ENCODE measurements at places on chromosomes 13 and 19.

DNA sequence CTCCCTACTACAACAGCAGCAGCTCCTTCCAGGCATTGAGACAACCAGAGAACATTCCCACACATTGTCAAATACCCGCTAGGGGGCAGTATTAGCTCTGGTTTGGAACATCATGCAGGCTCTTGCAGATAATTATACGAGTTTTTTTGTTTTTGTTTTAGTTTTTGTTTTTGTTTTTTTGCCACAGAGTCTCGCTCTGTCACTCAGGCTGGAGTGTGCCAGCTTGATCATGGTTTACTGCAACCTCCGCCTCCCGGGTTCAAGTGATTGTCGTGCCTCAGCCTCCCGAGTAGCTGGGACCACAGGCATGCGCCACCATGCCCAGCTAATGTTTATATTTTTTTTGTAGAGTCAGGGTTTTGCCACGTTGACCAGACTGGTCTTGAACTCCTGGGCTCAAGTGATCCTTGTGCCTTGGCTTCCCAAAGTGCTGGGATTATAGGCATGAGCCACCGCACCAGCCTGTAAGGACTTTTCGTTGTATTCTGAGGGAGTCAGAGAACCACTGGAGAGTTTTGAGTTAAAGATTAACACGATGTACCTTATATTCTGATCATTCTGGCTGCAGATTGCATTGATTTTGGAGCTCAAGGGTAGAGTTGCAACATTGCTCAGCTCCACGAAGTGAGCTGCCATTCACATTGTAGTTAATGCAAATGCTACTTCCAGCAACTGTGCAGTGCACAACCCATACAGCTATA, 41.7 kb upstream of the CEACAM20 start:
- peak; percentile 69 for DNase-seq

DNA sequence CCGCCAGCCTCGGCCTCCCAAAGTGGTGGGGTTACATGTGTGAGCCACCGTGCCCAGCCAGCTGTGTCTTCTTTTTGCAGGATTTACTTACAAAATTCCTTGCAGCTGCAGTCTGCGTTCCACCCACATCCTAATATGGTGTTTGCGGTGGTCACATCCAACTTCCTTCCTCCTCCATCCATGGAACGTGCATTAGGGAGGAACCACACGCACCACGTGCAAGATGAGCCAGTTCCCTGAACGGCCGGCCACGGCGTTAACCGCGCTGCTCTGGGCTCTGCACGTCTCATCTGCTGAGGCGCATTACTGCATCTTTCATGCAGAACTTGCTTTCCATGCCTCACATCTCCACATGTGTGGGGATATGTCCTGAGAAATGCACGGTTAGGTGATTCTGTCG, 13.0 kb upstream of the SIGLEC11 start:
- DNase-seq, result no peak

DNA sequence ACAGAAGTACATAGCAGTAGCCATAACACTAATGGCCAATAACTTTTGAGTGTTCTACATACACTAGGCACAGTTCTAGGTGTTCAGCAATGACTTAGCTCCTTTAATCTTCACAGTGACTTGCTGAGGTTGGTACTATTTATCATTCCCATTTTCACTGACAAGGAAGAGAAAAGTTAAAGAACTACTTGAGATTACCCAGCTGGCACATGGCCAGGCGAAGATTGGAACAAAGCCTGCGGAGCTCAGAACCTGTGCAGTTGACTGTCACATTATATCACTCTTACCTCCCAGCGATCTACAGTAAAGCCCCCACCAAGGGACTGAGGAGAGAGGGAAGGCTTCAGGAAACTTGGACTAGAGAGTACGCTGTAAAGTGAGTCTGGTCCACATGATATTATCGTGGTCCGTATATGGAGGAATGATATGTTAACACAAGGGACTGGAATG, 42.4 kb upstream of the WDFY2 start:
- DNase-seq, result no peak

GRCh38 chr19:41355035-41355434, 1.3 kb upstream of the TGFB1 start:
- DNase-seq, result no peak

- no peak for DNase-seq
Measured at GRCh38 chr13:50437252-50437651, 406.2 kb downstream of the DLEU7 start.

- no peak for DNase-seq
Measured at GRCh38 chr13:46598140-46598819, 45.3 kb downstream of the LRCH1 start.

DNA sequence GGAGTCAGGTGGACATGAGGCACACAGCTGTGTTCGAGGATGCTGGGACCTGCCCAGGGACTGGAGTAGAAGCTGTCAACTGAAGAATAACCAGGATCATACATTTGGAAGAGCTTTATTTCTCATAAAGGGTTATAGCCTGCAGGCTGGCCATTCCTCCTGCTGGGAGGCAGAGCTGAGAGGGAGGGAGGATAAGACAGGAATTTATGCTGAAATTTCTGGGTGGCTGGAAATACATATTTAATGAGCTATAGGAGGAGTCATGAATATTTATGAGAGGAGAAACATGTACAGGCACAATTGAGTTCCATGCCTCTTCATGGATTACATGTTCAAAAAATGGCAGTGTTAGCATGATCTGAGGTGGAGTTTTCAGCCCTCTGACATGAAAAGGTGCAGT, 151.9 kb downstream of the SHISA2 start:
- DNase-seq, result no peak

GRCh38 chr19:49116544-49116943, 2.4 kb downstream of the LIN7B start:
- peak; percentile 36 for DNase-seq

- no peak for DNase-seq
Measured at GRCh38 chr19:45884682-45885555, 1.0 kb downstream of the IRF2BP1 start.

GRCh38 chr19:33385956-33386355, 12.4 kb downstream of the CEBPG start:
- no peak for DNase-seq

- DNase-seq, result no peak
Measured at GRCh38 chr19:11024259-11024658, 63.4 kb downstream of the SMARCA4 start.

- DNase-seq, result no peak
Measured at GRCh38 chr13:28550721-28551497, 56.0 kb upstream of the FLT1 start.

DNA sequence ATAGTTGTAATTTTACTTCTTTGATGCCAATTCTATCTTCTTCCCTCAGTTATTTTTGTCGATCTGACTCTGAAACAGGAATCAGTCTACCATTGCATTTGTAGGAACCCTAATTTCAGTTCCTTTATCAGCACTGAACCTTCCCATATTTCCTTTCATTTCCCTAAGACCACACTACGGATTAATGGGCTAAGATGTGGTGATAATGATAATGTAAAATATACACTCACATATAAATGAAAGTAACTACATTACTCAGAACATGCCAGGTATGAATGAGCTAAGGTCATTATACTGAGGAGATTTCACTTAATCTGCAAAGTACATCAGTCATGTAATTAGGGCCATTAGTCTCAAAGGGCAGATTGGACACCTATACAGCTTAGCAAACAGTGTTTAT, 60.2 kb upstream of the RFC3 start:
- no peak for DNase-seq

GRCh38 chr19:45125360-45125759, 32.4 kb downstream of the PPP1R37 start:
- no peak for DNase-seq

DNA sequence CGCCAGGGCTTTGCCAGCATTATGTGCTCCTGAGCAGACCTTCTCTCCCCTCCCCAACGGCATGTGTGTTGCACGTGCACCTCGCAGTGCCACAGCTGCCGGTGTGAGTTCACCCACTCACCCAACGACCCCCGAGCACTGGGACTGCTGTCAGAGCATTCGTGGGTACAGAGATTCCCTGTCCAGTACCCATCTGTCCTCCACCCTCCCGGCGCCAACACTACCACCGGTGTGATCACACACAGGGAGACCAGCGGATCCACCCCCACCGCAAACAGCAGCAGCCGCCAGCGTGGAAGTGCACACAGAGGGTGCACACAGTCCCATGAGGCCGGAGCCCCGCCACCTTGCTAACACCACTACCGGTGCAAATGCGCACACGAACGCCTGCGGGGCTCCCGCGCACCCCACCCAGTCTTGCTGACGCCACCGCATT, 15.9 kb downstream of the LILRA1 start:
- DNase-seq, result no peak

GRCh38 chr19:47608969-47609905, at the start of gene BICRA:
TSS of gene BICRA (plus strand) at chr19:47609134. CDS start at chr19:47673575, 64,441 bp downstream.
- peak; percentile 88 for DNase-seq

DNA sequence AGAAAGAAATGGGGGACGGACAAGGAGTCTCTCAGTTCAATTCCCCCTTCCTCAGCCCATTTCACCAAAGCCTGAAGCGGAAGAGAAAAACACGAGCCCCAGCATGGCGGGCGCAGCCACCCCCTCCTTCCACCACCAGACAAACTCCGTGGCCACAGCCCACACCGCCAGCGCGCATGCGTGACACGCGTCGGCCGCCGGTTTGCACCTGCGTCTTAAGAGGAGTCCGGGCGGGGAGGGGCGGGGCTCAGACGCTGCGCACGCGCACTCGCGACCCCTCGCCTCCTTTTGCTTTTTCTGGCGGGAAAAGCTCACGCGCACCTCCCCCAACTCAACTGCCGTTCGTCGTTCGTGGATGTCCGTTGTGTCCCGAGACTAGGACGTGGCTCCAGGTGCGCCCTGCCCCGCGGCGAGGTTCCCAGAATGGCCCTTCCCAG, at the start of gene KASH5:
Gene KASH5, plus strand, starts transcription at position 314 of the 437 bp plus-strand sequence. CDS start 2,635 bp downstream, outside the sequence.
- DNase-seq, result peak; percentile 92

DNA sequence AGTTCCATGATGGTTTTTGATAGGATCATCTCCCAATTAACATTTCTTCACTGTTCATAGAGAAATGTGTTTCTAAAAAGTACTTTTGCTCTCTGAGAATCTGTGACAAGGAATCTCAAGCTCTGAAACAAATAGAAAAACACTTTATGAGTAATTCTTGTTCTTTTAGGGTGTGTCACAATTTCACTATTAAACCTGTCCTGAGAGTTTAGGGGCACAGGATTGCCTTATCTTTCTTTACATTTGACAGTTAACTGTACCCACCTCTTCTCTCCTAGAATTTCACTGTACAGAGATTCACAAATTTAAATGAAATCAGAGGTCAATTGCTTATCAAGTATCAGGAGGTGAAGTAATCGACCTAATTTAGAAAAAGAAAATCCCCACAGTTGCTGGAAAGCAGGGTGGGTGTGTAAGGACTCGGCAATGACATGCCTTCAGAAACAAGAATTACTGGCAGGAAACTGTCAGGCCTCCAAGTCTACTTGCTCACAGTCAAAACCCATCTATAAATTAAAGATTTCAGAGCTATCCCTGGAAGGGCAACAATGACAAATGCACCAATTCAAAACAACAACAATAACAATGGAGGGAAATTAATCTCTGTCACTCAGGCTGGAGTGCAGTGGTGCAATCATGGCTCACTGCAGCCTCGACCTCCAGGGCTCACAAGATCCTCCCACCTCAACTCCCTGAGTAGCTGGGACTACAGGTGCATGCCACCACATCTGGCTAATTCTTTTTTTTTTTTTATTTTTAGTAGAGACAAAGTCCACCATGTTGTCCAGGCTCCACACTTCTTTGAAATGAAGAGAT, 250.2 kb downstream of the ABCC4 start:
- no peak for DNase-seq

- DNase-seq, result no peak
Measured at GRCh38 chr19:16449330-16449961, 22.3 kb downstream of the EPS15L1 start.

GRCh38 chr13:74191410-74191809, 57.2 kb upstream of the KLF12 start:
- no peak for DNase-seq

GRCh38 chr13:36057547-36057946, 73.6 kb downstream of the DCLK1 start:
- DNase-seq, result no peak

- DNase-seq, result no peak
Measured at GRCh38 chr19:310141-310651, 19.0 kb upstream of the PLPP2 start.

DNA sequence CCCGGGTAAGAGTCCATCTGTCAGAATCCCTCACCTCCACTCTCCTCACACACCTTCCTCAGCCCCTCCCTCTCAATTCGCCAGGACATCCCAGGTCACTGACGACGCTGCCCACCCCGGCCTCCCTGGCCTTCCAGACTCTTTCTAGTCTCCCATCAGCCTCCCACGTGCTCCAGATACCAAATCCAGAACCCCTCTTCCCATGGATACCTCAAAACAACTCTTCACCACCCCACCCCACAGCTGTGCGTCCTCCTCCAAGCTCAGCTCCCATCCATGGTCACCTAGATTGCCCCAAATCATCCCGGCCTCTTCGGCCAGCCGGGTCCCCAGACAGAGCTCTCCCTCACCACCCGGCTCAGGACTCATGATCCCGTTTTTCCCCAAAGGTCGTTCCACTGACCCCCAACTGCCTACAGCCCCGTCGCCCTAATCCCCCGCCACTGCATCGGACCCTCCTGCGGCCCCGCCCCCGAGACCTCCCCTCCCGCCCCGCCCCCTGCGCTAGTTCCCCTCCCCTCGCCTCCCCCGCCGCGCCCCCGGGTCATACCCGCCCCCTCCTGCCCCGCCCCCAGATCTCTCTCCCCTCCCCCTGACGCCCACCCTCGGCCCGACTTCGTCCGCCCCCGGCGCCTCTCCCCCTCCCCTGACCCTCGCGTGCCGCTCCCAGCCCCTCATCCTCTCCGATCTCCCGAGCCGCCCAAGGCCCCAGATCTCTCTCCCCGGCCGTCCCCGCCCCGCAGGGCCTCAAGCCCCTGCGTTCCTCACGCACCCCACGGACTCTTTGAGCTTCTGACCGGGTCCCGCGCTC, 546 bp downstream of the UBXN6 start:
- peak; percentile 46 for DNase-seq

DNA sequence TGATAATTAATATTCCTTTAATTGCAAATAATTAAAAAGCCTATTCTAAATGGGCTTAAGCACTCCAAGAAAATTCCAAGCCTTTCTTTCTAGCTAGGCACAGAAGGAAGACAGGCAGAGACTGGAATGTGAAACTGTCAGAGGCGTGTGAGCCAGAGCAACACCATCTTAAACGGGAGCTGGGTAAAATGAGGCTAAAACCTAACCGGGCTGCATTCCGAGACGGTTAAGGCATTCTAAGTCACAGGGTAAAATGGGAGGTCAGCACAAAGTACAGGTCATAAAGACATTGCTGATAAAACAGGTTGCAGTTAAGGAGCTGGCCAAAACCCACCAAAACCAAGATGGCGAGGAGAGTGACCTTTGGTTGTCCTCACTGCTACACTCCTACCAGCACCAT, 300.4 kb downstream of the SLITRK6 start:
- DNase-seq, result no peak

DNA sequence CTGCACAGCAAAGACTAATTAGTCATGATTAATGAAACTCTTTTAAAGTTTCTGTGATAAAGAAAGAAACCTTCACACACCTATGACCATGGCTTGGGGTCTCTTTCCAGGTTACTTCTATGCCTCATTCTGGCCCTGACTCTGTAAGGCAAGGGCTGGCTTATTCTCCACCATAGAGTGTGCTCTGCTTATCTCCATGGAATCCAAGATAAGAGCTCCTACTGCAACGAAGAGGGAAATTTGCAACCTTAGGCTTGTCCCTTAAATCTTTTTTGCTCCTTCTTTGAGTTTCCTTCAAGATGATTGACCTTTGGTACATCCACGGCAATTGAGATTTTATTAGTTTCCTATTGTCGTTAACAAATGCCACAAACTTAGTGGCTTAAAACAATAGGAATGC, 239.9 kb downstream of the SPRY2 start:
- no peak for DNase-seq

GRCh38 chr13:76845865-76846264, 40.3 kb downstream of the KCTD12 start:
- DNase-seq, result no peak

Data from RPMI8226 (cell line).